Fibroblast of the conjunctiva (primary cell): ENCODE measurements at places on chromosomes 6 and 20.

DNA sequence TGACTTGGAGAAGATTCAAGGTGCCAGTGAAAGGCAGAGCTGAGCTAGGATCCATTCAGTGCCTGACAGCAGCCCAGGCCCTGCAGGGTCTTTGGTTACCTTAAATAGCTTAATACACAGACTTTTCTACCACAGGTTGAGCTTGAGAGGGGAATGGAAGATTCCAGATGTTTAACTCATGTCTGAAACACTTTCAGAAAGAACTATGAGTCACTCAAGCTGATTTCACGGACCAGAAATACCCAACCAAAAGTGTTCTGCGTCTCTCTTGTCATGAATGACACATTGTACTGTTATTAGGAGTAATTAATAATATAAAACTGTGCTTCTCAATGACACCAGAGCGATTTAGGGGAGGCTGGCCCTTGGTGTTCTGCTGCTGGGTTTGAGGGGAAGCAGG is 6.4 kb upstream of the PMEPA1 start:
- no peak for DNase-seq

GRCh38 chr6:99092461-99092860 is 144.7 kb upstream of the FBXL4 start:
- no peak for DNase-seq

DNA sequence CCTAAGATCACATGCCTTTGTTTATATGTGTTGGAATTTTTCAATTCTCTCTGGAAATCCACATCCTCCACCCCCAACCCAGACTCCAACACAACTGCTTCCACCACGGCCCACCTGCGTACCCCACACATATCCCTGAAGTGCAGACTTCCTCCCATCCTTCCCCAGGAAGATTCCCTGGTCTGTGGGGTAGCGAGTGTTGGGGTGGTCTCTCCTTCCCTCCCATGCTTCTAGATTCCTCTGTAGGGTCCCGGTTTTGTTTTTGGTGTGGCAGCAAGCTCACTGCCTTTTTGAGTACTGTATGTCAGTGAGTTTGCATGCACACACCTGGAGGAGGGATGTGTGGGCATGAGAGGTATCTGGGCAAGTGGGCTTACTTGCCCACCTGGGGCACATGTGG is 127.6 kb downstream of the MRPL14 start:
- DNase-seq: no peak

- no peak for DNase-seq
Measured at GRCh38 chr6:164216368-164216767, 801.9 kb downstream of the QKI start.

- DNase-seq: no peak
Measured at GRCh38 chr6:160477901-160478300, 129.7 kb downstream of the SLC22A3 start.

DNA sequence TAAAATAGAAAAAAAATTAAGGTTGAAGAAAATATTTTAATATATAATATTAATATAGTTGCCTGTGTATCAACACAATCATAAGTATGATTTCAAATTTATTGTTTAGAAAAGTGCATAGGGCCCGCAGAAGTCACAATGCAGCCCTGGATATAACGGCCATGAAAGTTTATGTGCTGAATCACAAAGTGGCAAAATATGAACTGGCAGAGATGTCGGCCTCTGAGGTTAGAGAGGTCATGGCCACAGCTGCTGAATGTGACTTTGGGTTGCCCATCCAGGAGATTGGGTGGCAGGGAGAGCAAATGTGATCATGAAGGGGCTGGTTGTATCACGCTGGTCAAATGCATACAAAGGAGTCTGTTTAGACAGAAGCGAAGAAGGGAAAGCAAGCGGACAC is 35.7 kb downstream of the COL11A2 start:
- no peak for DNase-seq

- DNase-seq: no peak
Measured at GRCh38 chr20:5316188-5317158, at the start of gene PROKR2. Gene PROKR2, minus strand, starts transcription at chr20:5316954. Its CDS starts 2,585 bp downstream, at chr20:5314369.

GRCh38 chr6:22764496-22764895 is 195.1 kb downstream of the HDGFL1 start:
- no peak for DNase-seq

DNA sequence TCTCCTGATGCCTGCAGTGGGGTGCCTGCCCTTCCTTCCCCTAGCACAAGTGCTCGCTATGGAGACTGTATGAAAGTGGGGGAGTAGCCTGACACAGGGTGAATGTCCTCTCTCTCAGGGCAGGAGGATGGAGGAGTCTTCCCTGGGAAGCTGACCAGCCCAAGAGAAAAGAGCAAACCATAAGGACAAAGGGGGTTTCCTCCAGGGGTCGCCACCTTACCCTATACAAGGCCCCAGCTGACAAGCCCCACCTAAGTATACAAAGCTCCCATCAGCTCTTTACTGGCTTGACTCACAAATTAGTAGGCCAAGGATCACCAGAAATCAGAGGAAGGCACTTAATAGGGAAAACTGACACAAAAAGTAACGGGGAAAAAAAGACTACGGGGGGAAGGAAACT is 54.1 kb downstream of the PLAGL1 start:
- no peak for DNase-seq

GRCh38 chr6:79672631-79673111 is 41.5 kb downstream of the SH3BGRL2 start:
- peak; percentile 10 for DNase-seq

- DNase-seq: no peak
Measured at GRCh38 chr20:64219202-64219601, 36.3 kb upstream of the PCMTD2 start.

- no peak for DNase-seq
Measured at GRCh38 chr6:107807196-107807811, 16.8 kb downstream of the SCML4 start.

- no peak for DNase-seq
Measured at GRCh38 chr6:163490826-163491577, 76.5 kb downstream of the QKI start.
